Effector memory CD8-positive, alpha-beta T cell (primary cell): ENCODE measurements at places on chromosomes 7 and 10.

DNA sequence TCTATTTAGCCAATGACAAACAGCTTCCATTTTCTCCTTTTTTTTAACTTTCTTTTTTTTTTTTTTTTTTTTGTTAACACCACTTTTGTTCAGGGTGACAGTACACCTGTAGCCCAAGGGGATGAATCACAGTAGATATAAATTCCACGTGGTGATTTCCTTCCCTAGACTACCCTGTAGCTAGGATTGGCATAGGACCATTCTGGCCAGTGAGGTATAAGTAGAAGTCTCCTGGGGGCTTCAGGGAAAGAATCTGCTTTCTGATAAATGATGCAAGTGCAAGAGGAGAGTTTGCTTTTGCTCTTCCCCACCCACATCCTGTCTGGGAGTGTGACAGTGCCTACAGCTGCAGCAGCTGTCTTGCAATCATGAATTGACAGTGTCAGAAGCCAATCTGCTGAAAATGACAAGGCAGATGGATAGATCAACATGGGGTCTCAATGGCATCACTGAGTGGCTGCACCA lies 63.2 kb upstream of the TOMM7 start:
- no peaks in the 10 kb centered on the region for H3K27me3 ChIP-seq
- H3K36me3 ChIP-seq: no peaks in the 10 kb centered on the region
- H3K4me3 ChIP-seq: no peak overlapping the region
- H3K4me1 ChIP-seq: peaks cover 3% of the 10 kb centered on the region
- DNase-seq: peak; percentile 6
- H3K27ac ChIP-seq: peak overlapping the region; percentile 24

DNA sequence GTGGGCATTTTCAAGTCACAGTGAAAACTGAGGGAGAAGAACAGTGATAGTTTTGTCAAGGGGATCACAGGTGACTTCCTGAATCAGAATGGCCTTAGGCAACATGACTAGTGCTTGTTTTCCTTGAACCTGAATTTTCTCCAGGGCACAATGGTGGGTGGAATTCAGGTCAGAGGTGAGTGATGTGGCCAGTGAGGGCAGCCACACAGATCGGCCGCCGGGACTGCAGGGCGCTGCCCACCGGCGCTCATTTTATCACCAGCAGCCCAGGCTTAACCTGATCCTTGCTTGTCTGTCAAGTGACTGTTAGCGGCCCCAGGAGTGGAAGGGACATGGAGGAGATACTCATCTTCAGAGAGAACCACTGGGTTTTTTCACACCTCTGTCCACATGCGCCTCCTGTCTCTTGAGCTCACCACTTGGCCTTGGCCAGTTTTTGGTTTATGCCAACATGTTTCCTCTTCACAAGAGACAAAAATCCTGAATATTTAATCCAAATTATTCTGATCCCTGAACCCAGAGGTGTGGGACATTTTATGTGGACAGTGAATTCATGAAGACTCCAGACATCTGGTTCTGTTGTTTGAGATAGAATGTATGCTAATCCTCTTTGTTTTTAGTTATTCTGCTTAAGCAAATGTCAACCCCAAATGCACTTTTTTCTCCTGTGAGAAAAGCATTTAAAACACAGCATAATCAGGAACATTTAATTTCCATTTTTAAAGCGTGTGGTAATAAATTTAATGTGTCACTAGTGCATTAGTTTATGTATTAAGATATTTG lies 108.7 kb downstream of the DOCK1 start:
- no peak overlapping the region for H3K4me3 ChIP-seq
- DNase-seq: no peak
- no peaks in the 10 kb centered on the region for H3K4me1 ChIP-seq
- no peaks in the 10 kb centered on the region for H3K36me3 ChIP-seq

GRCh38 chr10:98254234-98254974 lies 13.6 kb downstream of the LOXL4 start:
- DNase-seq: no peak
- peaks cover 1% of the 10 kb centered on the region for H3K4me1 ChIP-seq
- no peak overlapping the region for H3K27ac ChIP-seq
- peaks cover 10% of the 10 kb centered on the region for H3K36me3 ChIP-seq

DNA sequence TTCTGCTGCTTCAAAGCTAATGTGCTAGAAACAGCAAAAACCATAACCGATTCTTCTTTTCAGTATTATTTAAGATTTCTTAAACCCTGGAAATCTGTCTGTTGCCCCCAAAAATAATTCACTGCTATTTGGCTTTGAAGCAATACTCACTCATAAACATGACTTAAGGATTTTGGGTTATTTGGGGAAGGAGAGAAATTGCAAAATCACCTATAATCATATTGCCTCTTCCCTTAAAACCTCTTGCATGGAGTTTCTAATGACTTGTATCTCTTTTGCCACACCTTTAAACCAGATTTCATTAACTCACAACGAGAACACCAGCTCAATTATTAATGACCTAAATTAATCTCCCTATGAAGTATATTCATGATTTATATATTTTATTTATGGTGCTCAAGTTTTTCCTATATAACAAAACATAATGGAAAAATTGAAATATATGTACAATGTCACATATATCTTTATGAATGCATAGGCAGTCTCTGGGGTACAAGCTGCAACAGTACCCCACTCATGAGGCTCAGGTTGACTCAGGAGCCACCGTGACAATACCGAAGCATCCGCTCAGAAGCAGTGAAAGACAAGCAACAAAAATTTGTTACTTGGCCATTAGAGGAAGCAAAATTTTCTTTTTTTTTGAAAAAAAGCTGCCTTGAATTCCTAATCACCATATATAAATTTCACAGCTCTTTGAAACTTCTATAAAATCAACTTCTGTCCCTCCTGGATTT lies 3.0 kb downstream of the NAMPT start:
- no peak for DNase-seq
- H3K4me3 ChIP-seq: no peak overlapping the region
- peaks cover 50% of the 10 kb centered on the region for H3K36me3 ChIP-seq
- no peaks in the 10 kb centered on the region for H3K27me3 ChIP-seq
- peaks cover 24% of the 10 kb centered on the region for H3K4me1 ChIP-seq

- H3K27me3 ChIP-seq: peaks cover 21% of the 10 kb centered on the region
- DNase-seq: peak; percentile 90
These were observed 1.5 kb upstream of the KAZALD1 start for GRCh38 chr10:101060036-101060950.

DNA sequence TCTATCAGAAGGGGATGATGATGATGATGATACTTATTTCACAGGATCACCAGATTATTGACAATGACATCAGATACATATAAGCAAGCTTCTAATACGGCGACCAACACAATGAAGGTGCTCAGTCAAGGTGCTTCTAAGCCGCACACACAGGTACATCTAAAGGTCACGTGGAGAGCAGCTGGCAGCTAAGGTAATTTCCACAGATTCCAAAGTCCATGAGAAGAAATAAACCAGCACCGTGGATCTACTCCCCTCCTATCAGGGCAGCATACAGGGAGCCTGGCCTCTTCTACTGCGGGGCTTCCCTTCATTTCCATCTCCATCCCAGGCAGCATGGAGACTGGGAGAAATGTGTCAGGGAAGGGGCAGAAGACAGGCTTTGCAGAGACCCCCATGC lies 37.5 kb downstream of the DENND11 start:
- H3K4me3 ChIP-seq: no peak overlapping the region
- H3K27ac ChIP-seq: peak overlapping the region; percentile 80
- no peak for DNase-seq
- peaks cover 35% of the 10 kb centered on the region for H3K36me3 ChIP-seq
- peaks cover 10% of the 10 kb centered on the region for H3K4me1 ChIP-seq

DNA sequence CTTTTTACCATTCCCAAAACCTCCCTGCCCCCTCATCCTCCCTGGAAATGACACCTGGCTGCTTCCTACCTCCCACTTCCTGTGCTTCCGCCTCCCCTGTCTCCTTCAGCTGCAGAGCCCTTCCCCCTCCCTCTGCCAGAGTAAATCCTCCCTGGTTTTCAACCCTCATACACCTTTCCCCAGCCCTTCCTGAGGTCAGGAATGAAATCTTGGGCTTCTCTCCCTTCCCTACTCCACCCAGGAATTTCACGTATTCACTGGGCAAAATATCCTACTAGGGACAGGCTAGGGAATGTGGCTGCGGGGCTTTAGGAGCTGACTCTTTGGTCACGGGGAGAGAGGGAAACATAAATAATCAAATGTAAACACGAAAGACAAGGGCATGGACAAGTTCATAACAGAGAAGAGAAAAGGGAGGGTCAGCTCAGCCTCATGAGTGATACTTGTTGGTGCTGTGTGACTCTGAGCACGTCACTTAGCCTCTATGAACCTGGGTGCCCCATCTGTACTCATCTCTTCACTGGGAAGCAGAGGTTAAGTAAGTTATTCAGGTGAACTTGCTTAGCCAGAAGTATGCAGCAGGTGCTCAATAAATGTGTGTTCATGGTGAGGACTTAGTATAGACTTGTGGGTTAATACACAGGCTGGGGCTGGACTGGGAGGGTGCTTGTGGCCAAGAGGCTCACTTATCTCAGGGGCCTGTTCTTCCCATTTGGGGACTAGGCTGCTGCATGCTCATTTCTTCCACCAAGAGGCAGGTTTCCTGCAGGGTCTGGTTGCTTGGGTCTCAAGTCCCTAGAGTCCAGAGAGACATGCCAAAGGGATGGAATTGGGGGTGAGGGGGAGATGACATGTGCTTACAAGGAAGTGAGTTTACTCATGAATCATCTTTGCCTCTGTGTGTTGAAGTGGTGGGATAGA lies 10.0 kb upstream of the DUSP5 start:
- no peaks in the 10 kb centered on the region for H3K4me1 ChIP-seq
- no peak for DNase-seq

- H3K27ac ChIP-seq: no peak overlapping the region
- peak overlapping the region; percentile 16 for H3K4me3 ChIP-seq
- no peaks in the 10 kb centered on the region for H3K36me3 ChIP-seq
- peaks cover 13% of the 10 kb centered on the region for H3K4me1 ChIP-seq
These were observed 6.1 kb downstream of the CYP26A1 start for GRCh38 chr10:93079663-93080349.

DNA sequence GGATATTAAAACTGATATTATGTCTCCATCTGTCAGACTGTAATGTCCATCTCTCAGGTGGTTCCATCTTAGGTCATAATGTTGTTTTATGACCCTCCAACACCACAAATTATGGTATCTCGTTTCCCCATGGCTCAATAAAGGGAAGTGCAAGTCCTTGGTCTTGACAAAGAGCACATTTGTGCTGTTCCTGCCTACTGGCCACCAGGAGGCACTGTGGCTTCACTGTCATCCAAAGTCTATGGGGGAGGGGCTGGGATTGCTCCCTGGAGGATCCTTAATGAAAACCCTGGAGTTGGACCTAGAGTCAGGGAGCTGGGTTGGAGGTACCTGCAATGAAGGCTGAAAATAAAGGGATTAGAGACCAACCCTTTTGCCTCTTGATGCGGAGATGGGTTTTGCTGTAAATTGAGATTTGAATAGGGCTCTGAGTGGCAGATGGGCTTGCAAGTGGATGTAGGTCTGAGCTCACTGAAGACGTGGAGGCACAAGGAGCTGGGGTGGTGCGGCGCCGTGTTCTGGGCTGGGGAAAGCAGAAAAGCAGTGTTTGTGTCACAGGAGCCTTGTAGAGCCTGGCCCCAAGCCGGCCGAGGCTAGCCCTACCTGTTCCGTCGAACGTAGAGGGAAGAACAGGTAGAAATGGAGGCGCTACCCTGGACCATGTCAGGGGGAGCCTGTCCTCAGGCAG lies 180.5 kb upstream of the PRSS58 start:
- H3K27me3 ChIP-seq: no peaks in the 10 kb centered on the region
- no peak overlapping the region for H3K4me3 ChIP-seq
- peaks cover 3% of the 10 kb centered on the region for H3K36me3 ChIP-seq
- peaks cover 4% of the 10 kb centered on the region for H3K4me1 ChIP-seq

GRCh38 chr10:10438335-10439100 lies 579.2 kb upstream of the CELF2 start:
- no peak overlapping the region for H3K4me3 ChIP-seq
- H3K4me1 ChIP-seq: no peaks in the 10 kb centered on the region
- H3K36me3 ChIP-seq: no peaks in the 10 kb centered on the region
- H3K27me3 ChIP-seq: no peaks in the 10 kb centered on the region
- H3K27ac ChIP-seq: no peak overlapping the region
- no peak for DNase-seq

GRCh38 chr7:134044682-134045081 lies 82.5 kb upstream of the LRGUK start:
- no peak for DNase-seq
- no peak overlapping the region for H3K27ac ChIP-seq
- no peaks in the 10 kb centered on the region for H3K4me1 ChIP-seq
- no peak overlapping the region for H3K4me3 ChIP-seq

- H3K4me3 ChIP-seq: no peak overlapping the region
- H3K36me3 ChIP-seq: peaks cover 65% of the 10 kb centered on the region
- H3K27ac ChIP-seq: no peak overlapping the region
- no peaks in the 10 kb centered on the region for H3K27me3 ChIP-seq
- no peaks in the 10 kb centered on the region for H3K4me1 ChIP-seq
- DNase-seq: no peak
These were observed 79.7 kb upstream of the OGDHL start for GRCh38 chr10:49841615-49842332.

DNA sequence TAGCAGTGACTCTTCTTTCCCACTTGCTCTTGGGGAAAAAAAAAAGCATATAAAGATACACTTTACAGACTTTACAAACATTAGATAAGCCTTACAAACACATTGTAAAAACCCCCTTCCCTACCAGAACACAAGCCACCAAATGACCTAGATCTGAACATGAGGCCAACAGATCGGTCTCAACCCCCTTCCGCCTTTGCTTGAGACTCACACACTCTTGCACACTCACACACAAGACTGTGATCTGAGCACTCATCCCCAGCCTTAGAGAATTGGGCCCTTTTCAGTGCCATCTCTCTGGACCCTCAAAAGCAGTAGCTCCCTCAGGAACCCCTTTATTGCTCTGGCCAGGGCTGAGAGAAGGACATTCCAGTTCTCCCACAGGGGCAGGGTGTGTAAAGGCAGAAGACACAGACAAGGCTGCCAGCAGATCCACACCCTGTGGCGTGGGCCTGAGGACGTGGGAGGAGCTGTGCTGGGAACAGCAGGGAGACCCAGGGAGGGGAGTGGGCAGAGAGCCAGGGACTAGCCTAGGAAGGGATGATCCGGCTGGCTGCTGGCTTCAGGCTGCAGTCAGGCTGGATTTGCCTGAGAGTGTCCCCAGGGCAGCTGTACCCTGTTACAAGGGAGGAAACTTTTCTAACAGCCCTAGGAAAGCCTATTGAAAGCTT lies 206.7 kb downstream of the KIAA1217 start:
- no peaks in the 10 kb centered on the region for H3K27me3 ChIP-seq
- no peak for DNase-seq
- H3K27ac ChIP-seq: no peak overlapping the region
- H3K4me1 ChIP-seq: no peaks in the 10 kb centered on the region
- H3K4me3 ChIP-seq: no peak overlapping the region
